ENCODE measurements at places on chromosomes 4 and X.

DNA sequence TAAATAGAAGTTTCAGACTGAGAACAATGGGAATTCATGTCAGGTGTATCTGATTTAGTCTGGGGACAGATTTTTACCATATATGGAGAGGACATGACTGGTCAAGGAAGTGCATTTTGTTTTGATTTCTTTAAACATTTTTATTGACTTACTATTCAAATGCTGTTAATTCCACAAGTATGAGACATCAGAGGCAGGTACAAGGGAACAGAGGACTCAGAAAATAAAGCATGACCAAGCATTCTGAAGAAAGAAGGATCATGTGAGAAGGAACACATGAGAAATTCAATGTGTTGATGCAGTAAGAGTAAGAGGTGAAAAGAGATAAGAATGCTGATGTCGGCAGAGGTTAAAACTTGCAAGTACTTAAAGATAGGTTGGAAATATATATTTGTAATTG, 1452.6 kb downstream of the PCDH7 start:
- no peak for DNase-seq

- no peak for DNase-seq
Observed at GRCh38 chr4:186298031-186298647, 32.1 kb downstream of the F11 start.

- no peak for DNase-seq
Observed at GRCh38 chr4:67325791-67326190, 219.5 kb downstream of the CENPC start.

DNA sequence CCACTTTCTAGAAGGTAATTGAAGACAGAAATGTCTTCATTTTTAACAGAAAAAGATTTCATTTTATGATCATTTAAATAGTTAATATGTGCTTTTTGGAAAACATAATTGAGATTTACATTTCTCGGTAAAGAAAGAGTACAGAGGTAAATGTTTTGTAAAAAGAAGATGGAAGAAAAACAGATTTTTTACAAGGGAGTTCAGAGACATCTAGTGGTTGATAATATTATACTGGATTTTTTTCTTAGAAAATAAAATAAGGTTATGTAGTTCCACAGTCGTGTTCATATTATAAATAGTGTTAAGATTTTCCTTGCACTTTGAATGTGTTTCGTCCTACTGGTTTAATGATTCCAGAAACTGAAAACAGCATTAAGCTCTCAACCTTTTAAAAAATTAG, 60.6 kb downstream of the SMARCA1 start:
- DNase-seq: no peak

GRCh38 chrX:78712336-78712735, 35.2 kb upstream of the LPAR4 start:
- DNase-seq: no peak

GRCh38 chr4:3019145-3019846, 55.0 kb downstream of the HTT-AS start:
- no peak for DNase-seq

DNA sequence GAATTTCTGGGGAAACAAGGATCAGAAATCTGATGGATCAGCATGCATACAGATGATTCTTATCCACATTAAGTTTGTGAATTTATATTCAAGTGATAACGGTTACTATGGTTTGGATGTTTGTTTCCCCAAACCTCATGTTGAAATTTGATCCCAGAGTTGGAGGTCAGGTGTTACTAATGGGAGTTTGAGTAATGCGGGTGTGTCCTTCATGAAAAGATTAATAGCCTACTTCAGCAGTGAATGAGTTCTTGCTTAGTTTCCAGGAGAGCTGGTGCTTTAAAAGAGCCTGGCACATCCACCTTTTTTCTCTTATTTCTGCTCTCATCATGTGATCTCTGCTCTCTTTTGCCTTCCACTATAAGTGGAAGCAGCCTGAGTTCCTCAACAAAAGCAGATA, 712.4 kb downstream of the IL1RAPL1 start:
- DNase-seq: no peak

DNA sequence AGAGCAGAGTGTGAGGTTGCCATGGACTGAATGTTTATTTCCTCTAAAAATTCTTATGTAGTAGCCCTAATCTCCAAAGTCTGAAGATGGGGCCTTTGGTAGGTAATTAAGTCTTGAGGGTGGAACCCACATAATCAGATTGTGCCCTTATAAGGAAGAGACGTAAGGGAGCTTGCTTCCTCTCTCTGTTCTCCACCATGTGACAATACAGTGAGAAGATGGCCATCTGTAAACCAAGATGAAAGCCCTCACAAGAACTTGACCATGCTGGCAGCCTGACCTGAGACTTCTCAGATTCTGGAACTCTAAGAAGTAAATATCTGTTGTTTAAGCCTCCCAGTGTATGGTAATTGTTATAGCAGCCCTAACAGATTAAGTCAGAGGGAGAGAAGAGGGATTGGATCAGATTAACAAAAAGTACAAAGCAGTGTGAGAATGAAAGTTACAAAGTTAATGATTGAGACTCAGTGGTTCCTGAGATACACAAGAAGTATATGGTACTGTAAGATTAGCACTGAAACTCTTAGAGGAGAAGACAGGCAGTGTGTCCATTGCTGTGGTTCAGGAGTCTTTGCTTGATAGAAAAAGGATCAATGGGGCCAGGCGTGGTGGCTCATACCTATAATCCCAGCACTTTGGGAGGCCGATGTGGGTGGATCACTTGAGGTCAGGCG, 82.5 kb upstream of the GC start:
- DNase-seq: no peak

GRCh38 chr4:169758401-169758962, 738 bp upstream of the HPF1 start:
- no peak for DNase-seq

GRCh38 chrX:102995316-102995715, 58.2 kb downstream of the RAB40AL start:
- no peak for DNase-seq

GRCh38 chr4:153676486-153676885, 7.6 kb upstream of the TLR2 start:
- DNase-seq: no peak

DNA sequence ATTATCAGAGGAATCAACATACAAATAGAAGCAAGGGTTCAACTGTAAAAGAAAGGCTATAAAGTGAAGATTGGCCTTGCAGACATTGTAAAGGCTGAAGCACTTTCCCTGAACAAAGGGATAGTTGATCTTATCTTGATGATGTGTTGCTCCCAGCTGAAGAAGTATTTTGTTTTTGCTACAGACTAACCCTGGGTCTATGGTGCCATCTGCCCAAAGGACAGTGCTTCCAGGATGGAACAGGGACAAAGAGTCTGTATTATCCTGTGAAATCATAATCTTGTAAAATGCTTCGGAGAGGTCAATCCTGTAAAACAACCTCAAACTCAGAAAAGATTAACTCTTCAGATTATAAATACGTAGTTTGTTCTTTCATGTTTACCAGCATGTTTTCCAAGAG, 251.7 kb upstream of the ANKRD50 start:
- no peak for DNase-seq

DNA sequence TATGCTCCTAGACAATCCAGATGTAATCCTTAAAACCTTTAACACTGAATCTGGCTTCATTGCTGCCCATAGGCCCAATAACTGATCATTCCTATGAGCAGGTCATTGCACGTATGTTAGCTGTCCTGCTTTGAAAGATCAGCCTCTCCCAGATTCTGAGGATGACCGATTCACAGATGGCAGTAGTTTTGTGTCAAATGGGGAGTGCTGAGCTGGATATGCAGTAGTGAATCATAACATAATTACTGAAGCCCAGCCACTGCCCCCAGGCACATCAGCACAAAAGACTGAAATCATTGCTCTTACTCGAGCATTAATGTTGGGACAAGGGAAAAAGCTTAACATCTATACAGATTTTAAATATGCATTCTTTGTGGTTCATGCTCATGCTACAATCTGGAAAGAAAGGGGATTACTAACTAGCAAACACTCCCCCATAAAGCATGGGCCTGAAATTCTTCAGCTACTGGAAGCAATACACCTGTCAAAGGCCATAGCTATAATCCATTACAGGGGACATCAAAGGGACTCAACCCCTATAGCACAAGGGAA, 16.4 kb upstream of the ZNF280C start:
- DNase-seq: no peak

- DNase-seq: no peak
Observed at GRCh38 chr4:117987464-117987863, 46.8 kb upstream of the NDST3 start.

DNA sequence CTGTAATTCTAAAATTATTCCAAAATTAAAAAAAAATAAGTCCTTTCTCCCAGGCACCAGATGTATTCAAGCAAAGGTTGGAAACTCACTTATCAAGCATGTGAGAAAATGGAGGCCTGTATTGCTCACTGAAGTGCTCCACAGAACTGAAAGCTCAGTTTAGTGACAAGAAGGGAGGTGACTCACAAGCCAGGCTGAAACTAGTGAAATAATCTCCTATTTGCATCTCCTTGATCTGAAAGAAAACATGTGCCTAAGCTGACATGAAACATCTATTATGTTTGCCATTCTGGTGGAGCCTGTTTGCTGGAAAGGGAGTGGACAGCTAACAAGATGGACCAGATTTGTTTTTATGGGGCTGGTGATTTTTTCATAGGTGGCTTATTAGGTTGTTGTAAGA, 54.0 kb upstream of the AMELX start:
- DNase-seq: no peak

DNA sequence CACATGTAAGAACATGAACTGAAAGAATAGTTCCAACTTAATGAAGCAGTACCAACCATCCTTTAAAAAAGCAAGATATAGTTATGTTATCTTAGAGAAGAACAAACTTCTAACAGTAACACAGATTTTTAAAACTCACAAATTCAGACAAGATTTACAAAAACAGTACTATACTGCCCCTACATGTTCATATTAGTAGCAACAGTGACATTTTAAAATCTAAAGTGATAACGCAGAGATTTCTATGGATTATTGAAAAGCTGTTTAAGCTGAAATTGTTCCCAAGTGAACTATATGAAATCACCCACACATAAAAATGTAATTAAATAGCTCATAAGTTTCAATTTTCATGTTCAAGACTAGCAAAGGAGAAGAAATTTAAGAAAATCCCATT, 166.0 kb downstream of the FBXW7 start:
- DNase-seq: no peak

- no peak for DNase-seq
Observed at GRCh38 chr4:145619639-145619996, 433 bp downstream of the MMAA start.

GRCh38 chrX:31266203-31267076, 194.6 kb upstream of the FTHL17 start:
- DNase-seq: no peak

- DNase-seq: no peak
Observed at GRCh38 chrX:102832661-102833060, 104.4 kb upstream of the RAB40AL start.

DNA sequence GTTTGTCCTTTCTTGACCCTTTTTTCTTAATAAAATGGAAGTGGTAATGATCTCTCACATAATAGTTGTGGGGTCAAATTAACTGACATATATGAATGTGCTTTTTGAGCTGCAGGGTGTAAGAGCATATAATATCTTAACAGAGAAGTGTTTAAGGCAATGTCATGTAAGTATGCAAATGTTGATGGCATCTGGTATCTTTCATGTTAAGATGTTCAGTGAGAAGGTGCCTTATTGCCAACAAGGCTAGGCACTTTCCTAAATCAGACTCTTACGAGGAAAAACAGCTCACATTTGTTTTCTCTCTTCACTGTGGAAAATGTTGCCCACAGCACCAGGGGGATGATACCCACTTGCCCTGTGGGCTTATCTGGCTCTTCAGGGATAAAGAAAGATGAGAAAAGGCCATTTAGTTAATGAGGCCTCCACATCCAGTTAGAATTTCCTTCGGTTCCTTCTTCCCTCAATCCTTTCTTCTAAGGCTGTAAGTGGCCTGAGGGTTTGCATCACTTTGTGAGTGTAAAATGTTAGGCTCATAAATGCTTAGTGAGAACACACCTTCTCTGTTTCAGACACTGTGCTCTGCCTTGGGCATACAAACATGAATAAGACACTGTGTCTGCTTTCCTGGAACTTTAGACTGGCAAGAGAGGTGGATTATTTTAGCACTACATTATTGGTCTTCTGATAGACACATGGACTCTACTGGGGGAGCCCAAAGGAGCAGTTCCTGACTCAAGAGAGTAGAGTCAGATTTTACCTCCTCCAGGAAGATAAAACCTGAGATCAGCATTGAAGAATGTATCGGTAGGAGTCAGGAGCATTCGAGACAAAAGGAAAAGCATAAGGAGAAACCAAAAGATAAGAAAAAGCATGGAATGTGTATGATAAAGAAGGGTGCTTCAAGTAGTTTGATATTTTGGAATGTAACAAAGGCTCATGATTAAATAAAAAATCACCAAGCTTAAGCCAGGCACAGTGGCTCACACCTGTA, 135.5 kb downstream of the SOWAHB start:
- DNase-seq: no peak

- no peak for DNase-seq
Observed at GRCh38 chrX:20265726-20266681, 705 bp downstream of the RPS6KA3 start.

- no peak for DNase-seq
Observed at GRCh38 chrX:113790987-113791386, 792.9 kb upstream of the HTR2C start.

DNA sequence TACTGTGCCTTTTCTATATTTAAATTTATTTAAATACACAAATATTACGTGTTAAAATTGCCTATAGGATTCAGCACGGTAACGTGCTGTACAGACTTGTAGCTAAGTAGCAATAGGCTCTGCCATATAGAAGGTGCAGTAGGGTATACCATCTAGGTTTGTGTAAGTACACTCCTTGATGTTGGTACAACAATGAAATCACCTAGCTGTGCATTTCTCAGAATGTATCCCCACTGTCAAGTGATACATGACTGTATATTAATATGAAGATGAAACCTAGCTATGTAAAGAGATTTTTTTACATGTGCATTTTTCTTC, 431.2 kb downstream of the KCTD8 start:
- no peak for DNase-seq

GRCh38 chrX:102627640-102628039, 23.6 kb upstream of the GPRASP1 start:
- DNase-seq: no peak

GRCh38 chrX:21645886-21646285, 12.2 kb downstream of the KLHL34 start:
- DNase-seq: no peak

- no peak for DNase-seq
Observed at GRCh38 chrX:118507766-118508165, 12.2 kb downstream of the DOCK11 start.

- no peak for DNase-seq
Observed at GRCh38 chrX:72306851-72307645, 1.3 kb upstream of the CITED1 start.

DNA sequence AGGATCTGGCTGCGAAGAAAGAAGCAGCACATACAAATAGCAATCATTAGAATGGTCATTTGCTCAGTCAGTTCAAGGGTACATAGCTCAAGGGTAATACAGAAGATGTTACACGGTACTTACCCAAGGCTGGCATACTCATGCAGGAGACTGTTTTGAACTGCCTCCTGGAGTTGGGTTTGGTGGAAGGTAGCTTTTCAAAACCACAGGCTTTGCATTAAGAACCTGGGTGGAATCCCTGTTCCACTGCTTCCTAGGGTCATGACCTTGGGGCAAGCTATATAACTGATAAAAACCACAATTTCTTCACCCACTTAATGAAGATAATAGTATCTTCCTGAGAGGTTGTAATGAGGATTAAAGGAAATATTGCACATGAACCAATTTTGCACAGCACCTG, 36.5 kb downstream of the TBC1D9 start:
- no peak for DNase-seq

- DNase-seq: no peak
Observed at GRCh38 chr4:80138551-80139538, 58.5 kb upstream of the PRDM8 start.

Data from omental fat pad (tissue), 4 donors.